Activated CD8-positive, alpha-beta T cell treated with anti-CD3 and anti-CD28 coated beads, Interleukin-2, amount 10 ng/mL, durations not matched to agents 7 days and 5 days (primary cell): ENCODE measurements at places on chromosomes 2 and 18. TPM values are rescaled to one million over a fixed set of nuclear protein-coding genes. Genes with fewer than 3 reads are reported as not detected.

CFAP65 gene
- total RNA-seq, result not detected

CFAP210 gene
- not detected for total RNA-seq

SUCLG1 gene
- total RNA-seq, result 81.8 TPM

LRATD1 gene
- total RNA-seq, result not detected

GRCh38 chr2:218262631-218263586, 2.1 kb downstream of the GPBAR1 start:
- H3K36me3 ChIP-seq, result peaks cover 23% of the 10 kb centered on the region
- H3K4me1 ChIP-seq, result peaks cover 30% of the 10 kb centered on the region
- no peak for DNase-seq

GRCh38 chr2:223735035-223735640, 102.2 kb downstream of the AP1S3 start:
- H3K27me3 ChIP-seq, result peaks cover 10% of the 10 kb centered on the region
- H3K4me3 ChIP-seq, result no peak overlapping the region
- H3K36me3 ChIP-seq, result no peaks in the 10 kb centered on the region

DNA sequence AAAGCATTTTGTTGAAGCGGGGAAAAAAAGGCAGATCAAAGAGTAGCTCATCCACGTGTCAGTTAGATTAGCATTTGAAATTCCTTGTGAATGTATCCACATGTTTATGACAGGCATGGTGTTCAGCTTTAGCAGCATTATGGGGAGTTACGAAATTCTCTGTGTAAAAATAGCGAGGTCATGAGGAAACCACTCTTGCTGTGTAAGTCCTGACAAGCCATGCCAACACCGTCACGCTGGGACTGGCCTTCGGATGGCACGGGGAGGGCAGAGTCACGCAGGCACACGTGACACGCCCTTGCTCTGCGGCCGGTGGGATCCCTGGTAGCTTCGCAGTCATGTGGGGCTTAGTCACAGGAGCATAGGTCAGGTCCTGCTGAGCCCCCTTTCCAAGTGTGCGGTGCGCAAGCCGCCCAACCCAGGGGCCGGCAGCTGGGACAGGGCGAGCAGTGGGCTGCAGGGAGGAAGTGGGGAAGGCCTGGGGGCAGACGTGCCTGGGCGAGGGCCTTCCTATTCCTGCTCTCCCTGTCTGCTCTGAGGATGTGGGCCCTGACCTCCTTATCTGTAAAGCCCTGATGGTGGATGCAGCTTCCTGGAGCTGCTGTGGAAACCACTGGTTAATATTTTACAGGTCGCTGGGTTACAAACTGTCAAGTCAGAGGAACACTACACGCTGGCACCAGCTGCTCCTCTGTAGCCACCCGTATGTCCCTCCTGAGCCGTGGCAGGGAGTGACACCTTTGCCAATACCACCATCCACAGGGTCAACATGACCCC, 18.0 kb downstream of the MBP start:
- H3K27me3 ChIP-seq, result no peaks in the 10 kb centered on the region
- H3K4me1 ChIP-seq, result peaks cover 89% of the 10 kb centered on the region
- peaks cover 69% of the 10 kb centered on the region for H3K36me3 ChIP-seq
- peak overlapping the region; percentile 31 for H3K4me3 ChIP-seq
- peak; percentile 43 for DNase-seq
- peak overlapping the region; percentile 82 for H3K27ac ChIP-seq

GRCh38 chr18:50734886-50735285, 84.9 kb downstream of the MRO start:
- no peak for DNase-seq
- no peak overlapping the region for H3K4me3 ChIP-seq
- no peak overlapping the region for H3K27ac ChIP-seq
